ENCODE measurements at places on chromosomes 7 and 10.

- DNase-seq: no peak
These were observed 242.2 kb downstream of the TSPAN12 start for GRCh38 chr7:120615703-120616102.

DNA sequence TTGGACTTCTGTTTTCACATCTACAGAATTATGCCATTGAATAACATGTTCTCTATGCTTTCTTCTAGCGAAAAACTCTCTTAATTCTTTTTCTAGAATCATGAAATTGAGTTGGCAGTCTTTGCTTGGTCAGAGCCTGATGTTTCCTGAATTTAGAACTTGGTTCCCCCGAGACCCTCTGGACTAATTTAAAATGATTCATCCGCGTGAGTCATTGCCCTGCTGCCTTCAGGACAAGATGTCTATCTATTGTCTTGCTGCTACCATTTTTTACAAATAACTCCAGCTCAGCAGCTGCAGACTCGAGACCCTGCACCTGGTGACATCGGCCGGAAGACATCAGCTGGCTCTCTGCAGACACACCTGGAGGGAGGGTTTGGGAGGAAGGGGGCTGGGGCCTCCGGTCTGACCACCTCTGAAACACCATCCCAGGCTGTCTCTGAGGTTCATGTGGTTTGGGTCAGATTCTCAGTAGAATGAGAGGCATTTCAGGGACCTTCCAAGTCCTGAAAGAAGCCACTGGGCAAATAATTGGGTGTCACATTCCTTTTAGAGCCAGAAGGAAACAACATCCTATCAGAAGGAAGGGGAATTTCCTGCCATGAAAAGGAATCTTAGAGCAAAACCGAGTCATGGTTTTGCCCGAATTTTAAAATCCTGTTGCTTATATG is 20.9 kb upstream of the KLF6 start:
- no peak for DNase-seq

DNA sequence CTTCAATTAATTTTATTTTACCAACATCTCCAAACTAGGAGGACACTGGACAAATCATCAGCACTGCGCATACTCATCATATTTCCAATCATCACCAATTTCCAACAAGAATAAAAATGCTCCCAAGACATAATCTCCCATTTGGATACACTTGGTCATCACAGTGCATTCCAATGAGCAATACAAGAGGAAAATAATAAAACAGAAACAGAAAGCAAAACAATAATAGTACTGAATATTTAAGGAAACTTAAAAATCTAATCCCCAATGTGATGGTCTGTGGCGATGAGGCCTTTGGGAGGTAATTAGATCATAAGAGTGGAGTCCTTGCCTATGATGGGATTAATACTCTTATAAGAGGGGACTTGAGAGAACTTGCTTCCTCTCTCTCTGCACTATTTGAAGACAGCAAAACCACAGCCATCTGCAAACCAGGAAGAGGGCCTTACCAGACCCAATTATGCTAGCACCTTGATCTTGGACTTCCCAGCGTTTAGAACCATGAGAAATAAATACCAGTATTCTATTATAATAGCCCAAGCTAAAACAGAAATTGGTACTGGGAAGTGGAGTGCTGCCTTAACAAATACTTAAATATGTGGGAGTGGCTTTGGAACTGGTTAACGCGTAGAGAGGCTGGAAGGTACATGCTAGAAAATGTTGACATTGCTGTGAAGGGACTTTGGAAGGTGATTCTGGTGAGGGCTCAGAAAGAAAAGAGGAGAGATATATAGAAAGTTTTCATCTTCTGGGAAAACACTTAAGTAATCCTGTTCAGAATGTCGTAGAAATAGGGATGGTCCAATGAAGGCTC is 91.5 kb downstream of the JAZF1 start:
- no peak for DNase-seq

- DNase-seq: peak; percentile 49
These were observed 42.2 kb upstream of the ELN start for GRCh38 chr7:73985737-73986141.

DNA sequence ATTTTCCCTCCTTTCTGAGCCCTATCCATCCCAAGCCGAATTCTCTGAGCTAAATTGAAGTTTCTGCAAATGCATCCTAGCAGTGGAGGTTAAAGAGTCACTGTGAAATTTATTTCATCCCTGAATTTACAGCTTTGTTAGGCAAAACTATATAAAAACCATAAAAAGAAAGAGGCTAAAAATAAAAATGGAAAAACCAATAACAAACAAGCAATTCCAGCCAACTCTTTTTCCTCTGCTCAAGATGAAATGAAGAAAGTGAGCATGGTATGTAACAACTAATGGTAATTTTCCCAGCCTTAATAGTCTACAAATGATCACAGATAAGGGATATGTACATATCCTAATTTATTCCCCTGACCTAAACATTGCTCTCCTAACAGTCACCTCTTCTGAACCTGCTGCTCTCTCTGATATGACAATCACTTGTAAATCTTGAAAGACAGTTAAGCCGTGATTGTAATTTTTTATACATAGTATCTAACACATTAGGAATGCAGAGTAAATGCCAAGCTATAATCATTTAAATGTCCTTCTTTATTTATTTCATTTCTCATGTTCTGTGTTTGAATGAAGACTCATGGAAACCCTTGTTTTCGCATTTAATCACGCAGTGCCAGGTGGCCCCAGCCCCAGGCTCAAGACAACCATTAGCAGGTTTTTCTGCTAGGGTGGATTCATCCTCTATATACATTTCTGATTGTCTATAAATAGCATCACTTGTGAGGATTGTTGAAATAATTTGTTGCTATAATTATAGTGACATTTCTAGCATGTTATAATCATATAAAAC is 48.6 kb upstream of the NRP1 start:
- DNase-seq: no peak

- peak; percentile 51 for DNase-seq
These were observed 94.0 kb downstream of the CYTH3 start for GRCh38 chr7:6178298-6179029.

GRCh38 chr7:7868572-7868899 is 100.1 kb upstream of the GLCCI1 start:
- DNase-seq: no peak
